ENCODE measurements at places on chromosomes 1 and 21.
A peak's percentile ranks its signal among the peaks of the same experiment; 100 is the strongest.

- DNase-seq: no peak
These were observed 64.4 kb upstream of the LAPTM5 start for GRCh38 chr1:30822006-30822405.

DNA sequence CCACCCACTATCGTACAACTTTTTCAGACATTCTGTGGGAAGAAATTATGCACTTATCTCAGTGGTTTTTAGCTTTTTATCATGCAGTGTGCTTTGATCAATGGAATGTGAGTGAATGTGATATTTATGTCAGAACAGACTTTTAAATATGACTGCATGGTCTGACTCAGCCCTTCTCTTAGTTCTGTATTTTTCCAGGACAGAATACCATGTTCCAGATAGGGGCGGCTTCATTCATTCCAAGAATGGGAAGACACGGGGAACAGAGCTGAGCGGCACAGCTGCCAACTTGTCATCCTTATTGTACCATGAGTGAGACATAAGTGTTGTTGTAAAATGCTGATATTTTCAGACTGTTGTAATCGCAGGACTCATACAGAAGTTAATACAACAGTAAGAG is 214.6 kb upstream of the NCAM2 start:
- DNase-seq: no peak

- no peak for DNase-seq
These were observed 120.6 kb upstream of the IFFO2 start for GRCh38 chr1:19076841-19077616.

DNA sequence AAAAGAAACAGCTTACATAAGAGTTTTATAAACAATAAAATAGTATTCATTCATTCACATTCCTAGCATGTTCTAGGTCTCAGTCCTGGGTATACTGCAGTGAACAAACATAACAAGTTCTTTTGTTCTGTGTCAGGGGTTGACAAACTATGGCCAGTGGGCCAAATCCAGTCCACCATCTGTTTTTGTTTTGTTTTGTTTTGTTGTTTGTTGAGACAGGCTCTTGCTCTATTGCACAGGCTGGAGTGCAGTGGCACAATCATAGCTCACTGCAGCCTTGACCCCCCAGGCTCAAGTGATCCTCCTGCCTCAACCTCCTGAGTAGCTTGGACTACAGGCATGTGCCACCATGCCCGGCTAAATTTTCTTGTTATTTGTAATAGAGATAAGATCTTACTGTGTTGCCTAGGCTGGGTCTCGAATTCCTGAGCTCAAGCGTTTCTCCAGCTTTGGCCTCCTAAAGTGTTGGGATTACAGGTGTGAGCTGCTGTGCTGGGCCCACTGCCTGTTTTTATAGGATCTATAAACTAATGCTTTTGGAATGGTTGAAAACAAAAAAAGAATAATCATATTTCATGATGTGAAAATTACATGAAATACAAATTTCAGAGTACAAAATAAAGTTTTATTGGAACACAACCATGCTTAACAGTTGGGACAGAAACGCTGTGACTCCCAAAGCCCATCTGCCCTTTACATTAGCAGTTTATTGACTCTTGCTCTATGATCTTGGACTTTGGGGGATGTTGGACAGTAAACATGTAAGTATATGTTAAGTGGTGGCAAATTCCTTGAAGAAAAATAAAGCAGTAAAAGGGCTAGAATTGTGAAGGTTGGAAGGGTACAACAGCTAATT is 17.9 kb downstream of the CAPZA1 start:
- no peak for DNase-seq

DNA sequence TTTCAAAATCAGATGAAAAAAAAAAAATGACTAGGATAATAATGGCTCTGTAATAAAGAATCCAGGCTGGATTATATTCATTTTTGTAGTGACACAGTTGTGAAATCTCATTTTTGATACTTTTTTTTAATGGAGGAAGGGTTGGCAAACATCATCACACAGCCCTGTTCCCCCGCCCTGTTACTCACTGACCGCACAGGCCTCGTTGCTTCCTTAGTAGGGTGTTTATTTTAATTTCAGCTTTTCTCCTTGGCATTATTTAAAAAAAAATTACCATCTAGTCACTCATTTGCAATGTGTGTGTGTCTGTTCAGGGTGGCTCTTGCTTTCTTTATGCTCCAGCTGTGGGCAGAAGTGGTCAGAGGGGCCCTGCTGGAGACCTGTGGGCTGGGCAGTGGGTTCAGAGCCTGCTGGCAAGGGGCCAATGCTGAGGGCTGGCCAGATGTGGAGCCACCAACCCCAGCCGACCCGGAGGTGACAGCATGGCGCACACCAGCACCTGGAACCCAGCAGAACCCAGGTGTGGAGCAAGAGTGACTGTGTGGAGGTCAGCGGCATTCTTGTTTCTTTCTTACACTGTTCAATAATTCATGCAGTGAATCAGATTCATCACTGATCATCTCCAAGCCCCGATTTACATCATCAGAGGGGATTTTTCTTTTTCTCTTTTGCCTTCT is 44.6 kb downstream of the ZSCAN20 start:
- DNase-seq: no peak

DNA sequence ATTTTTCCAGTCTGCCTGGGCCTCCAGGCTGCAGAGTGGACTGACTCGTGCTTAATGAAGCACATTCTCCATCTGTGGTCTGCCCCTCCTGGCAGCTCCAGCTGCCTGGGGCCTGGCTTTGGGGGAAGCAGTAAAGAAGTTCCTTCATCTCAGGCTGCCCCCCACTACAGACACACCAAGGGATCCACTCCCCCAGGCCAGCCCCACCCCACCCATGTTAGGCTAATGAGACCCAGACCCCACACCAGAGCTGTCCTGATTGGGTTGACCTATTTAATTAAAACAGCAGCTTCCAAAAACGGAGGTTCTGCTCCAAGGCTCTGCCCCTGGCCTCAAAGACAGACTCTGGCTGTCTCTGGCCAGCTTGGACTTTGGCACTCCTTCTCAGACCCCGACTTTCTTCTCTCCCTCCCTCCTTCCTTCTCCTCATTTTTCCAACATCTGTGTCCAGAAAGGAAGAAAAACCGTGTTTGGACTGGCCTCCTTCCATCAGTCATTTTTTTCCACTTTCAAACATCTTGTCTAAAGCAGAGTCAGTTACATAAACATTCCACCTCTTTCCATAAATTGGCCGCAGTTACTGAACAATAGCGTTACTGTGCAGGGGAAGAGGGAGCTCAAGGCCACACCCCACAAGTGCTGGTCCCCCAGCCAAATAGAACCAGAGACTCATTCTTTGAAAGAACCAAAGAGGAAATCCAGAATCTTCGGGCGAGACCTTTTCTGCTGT is 29.7 kb downstream of the SERTAD4 start:
- no peak for DNase-seq

GRCh38 chr1:31576201-31576669 is at the start of gene TINAGL1:
Gene TINAGL1 (plus strand): TSS chr1:31576515. CDS start chr1:31577149, 634 bp downstream.
- DNase-seq: no peak

GRCh38 chr1:154843636-154844296 is 26.3 kb downstream of the KCNN3 start:
- DNase-seq: no peak

DNA sequence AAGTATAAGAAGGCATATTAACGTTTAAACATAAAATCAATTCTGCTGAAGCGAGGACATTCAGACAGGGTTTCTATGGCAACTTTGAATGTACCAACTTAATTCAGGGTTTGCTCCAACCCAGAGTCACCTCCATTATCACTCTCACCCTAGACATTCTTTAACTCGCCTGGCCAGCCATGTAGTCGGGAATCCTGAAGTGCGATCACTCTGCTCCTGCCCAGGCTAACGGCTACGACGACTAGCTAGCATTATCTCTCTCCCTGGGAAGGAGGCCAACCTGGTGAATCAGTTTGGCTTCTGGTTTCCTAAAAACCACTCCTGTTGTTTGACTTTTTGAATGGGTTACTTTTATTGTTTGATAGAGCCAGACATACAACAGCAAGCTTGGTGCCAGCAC is 38.9 kb upstream of the ZBTB18 start:
- DNase-seq: no peak

GRCh38 chr1:207748737-207749528 is 2.9 kb upstream of the CD46 start:
- DNase-seq: peak; percentile 27

DNA sequence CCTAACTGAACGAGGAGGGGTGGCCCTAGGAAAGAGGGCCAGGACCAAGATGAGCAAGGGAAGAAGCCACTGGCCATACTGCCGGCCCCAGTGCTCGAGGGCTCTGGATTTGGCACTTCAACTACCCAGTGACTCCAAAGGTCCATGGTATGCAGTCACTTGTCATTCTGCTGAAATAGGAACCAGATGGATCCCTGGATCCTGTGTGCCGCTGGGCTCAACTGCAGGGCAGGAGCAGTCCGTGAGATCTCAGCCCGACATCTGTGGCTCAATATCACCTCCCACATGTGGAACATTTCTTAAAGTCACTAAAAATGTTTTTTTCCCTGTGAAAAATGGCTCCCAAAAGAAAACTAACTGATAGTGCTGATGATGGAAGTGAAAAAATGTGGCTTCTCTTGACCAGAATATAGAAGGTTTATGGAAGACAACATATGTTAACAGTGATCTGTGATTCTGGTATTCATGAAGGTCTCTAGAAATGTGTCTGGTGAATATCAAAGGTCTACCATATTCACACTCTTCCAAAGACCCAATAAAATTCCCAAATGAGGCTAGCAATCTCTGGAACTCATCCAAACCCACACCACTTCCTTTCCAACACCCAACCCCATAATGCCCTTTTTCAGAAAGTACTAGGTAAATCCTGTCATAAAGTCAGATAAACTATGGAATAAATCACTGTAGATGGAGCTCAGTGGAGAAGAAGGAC is 24.1 kb downstream of the PAFAH2 start:
- DNase-seq: no peak

DNA sequence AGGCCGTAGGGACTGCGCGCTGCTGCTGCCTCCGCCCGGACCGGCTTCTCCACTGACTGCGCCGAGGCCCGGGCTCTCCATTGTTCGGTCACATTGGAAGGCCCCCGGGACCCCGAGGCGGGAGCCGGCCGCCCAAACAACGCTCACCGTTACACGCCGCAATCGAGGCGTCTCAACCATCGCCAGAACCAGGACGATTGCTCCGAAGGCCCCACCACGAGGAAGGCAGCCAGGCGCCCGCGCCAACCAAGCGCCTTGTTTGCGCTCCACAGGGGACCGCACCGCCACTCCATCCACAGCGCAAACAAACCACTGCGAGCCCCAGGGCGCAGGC is 595 bp downstream of the GLUL start:
- DNase-seq: no peak

- no peak for DNase-seq
These were observed 68.6 kb upstream of the ERRFI1 start for GRCh38 chr1:8094481-8095241.

DNA sequence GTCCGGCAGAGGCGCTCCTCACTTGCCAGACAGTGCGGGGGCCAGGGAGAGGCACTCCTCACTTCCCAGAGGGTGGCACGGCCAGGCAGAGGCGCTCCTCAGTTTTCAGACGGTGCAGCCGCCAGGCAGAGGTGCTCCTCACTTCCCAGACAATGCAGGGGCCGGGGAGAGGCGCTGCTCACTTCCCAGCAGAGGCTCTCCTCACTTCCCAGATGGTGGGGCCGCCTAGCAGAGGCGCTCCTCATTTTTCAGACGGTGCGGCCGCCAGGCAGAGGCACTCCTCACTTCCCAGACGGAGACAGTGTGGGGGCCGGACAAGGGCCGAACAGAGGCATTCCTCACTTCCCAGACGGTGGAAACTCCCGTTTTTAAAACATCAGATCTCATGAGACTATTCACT is 238.4 kb upstream of the CACYBP start:
- no peak for DNase-seq

DNA sequence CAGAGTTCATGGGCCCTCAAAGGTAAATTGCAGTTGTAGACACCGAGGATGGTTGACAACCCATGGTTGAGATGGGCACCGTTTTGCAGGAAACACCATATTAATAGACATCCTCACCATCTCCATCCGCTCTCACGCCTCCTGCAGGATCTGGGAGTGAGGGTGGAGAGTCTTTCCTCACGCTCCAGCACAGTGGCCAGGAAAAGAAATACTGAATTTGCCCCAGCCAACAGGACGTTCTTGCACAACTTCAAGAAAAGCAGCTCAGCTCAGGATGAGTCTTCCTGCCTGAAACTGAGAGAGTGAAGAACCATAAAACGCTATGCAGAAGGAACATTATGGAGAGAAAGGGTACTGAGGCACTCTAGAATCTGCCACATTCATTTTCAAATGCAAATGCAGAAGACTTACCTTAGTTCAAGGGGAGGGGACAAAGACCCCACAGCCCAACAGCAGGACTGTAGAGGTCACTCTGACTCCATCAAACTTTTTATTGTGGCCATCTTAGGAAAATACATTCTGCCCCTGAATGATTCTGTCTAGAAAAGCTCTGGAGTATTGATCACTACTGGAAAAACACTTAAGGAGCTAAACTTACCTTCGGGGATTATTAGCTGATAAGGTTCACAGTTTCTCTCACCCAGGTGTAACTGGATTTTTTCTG is 9.3 kb downstream of the SLAMF8 start:
- DNase-seq: no peak

GRCh38 chr1:94719926-94720793 is 100.0 kb upstream of the SLC44A3 start:
- DNase-seq: no peak

GRCh38 chr1:241485554-241485992 is 34.0 kb downstream of the FH start:
- no peak for DNase-seq

- no peak for DNase-seq
These were observed 1809.6 kb downstream of the BRINP3 start for GRCh38 chr1:188668083-188668482.

GRCh38 chr1:205480349-205480985 is 24.0 kb upstream of the CDK18 start:
- DNase-seq: peak; percentile 67

GRCh38 chr1:111990878-111991718 is 1.6 kb upstream of the KCND3 start:
- DNase-seq: no peak

Data from CD4-positive, alpha-beta memory T cell (primary cell).